ENCODE measurements at places on chromosomes 16 and 17.

- no peak for DNase-seq
These were observed 243.5 kb downstream of the XYLT1 start for GRCh38 chr16:17227278-17227677.

DNA sequence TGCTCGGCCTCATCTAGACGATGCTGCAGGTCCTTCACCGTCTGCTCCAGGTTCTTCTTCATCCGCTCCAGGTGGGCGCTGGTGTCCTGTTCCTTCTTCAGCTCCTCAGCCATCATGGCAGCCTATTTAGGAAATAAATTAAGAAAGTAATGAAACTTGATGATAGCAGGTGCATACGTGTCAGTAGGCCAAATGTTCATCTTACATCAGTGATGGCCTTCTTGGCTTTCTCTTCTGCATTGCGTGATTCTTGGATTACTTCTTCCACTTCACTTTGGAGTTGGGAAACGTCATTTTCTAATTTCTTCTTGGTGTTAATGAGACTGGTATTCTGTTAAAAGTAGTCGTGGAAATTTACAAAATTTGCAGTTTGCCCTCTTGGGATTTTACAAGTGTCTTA is 20.1 kb upstream of the MYH13 start:
- DNase-seq = no peak

DNA sequence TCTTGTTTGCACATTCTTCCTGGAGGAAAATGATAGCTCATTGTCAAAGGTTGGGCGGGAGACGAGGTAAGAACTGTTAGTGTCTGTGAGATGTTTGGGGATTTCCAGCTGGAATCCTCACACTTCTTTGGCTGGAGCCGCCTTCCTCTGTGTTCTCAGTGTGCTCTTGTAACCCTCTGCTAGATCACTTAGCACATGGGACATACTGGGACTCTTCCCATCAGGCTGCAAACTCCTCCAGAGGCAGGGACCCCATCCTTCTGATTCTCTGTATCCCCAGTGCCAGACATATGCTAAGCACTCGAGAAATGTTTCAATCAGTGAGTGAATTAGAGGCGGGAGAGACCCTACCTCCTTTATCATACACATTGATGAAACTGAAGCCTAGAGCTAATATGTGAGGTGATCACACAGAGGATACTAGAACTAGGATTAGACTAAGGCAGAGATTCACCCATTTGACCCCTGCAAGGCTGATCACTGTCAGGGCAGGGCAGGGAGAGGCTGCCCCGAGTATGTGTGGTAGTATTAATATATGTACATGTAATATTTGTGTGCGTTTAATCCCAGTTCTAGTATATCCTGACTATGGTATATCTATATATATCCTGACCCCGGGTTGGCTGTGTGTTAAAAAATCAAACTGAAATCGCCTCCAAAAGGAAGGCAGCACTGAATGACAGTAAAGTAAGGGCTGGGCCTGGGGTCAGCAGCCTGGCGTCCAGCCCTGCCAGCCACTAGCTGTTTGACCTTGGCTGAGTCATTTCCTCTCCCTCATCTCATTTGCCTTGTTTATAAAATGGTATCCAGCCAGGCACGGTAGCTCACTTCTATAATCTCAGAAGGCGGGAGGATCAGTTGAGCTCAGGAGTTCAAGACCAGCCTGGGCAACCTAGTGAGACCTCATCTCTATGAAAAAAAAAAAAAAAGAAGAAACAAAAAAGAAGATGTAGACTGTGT is 75.5 kb upstream of the TBX2 start:
- no peak for DNase-seq

DNA sequence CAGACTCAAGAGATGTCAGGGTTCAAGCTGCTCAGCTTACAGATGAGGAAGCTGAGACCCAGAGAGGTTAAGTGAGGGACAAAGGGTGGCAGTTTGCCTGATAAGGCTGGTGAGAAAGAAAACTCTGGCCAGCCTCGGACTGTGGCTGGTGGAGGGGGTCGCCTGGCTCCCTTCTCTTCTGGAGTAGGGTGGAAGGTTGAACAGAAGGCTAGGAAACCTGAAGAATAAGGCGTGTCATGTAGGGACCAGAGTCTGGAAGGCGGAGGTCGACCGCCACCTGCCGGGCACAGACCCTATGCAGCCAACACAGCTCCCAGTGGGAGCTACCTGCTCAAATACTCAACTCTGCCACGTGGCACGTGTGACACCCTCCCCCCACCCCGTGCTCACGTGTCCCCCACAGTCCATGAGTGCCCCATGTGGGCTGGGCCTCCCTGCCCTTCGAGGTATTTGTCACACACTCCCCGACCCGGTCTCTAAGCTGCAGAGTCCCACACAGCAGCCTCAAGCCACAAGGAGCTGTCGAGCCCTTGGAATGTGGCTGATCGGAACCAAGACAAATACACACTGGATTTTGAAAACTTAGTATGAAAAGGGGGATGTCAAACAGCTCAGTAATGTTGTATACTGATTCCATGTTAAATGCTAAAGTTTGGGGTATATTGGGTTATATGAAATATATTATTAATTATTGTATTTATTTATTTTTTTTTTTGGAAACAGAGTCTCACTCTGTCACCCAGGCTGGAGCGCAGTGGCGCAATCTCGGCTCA is 11.8 kb downstream of the HID1 start:
- no peak for DNase-seq

DNA sequence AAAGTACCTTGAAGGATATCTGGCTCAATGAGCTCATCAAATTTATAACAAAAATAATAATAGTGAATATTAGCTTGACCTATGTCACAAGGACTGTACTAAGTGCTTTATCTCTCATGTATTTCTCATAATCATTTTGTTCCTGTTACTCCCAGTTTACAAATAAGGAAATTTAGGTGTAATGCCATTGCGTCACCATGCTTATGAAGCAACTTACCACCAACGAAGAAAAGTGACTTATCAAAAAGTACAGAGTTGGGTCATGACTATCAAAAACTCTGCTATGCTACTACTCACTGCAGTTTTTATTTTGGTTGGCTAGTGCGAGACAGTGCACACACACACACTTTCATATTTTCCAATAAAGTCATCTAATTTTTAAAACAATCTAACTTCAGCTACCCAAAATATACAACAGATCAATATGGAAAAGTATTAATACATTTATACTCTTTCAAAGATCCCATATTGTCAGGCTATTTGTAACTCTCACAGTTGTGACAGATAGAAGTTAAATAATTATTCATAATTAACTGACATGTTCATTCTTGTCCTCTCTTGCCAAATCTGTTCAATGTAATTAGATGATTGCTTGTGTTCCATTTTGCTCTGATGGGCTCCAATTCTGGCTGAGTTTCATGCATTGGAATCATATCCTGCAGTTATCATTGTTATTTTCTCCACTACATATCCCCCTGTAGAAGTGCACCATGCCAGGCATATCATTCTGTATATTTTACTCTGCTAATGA is 119.4 kb downstream of the KCNJ2 start:
- DNase-seq = no peak

DNA sequence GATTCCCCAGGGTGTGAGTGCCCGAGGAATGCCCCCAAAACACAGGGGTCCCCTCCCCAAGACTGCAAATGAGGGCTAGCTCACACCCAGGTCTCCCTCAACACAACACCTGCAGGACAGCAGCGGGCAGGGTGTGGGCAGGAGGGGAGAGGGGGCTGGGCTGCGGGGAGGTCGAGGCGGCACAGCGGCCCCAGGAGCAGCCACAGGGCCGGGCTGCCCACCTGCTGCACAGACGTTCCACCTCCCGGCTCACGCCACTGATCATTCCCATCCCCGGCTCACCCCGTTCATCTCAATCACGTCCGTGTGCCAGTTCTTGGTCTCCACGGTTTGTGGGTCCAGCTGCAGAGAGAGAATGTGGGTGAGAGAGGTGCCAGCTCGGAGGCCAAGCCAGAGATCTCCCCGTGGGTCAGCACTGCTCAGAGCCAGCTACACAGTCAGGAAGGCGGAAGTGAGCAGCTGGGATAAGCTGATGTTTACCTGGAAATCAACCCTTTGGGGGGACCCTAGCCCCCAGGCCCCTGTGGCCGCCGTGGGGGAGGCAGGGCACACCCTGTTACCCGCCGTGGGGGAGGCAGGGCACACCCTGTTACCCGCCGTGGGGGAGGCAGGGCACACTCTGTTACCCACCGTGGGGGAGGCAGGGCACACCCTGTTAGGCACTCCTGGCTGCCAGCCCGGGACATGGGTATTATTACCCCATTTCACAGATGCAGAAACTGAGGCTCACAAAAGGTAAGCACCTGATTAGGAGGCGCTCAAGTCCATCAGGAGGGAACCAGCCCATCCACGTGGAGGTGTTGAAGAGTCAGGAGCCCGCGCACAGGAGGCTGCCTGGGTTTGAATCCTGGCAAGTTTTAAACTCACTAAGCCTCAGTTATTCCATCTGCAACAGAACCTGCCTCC is 16.1 kb downstream of the TIMM22 start:
- DNase-seq = no peak

DNA sequence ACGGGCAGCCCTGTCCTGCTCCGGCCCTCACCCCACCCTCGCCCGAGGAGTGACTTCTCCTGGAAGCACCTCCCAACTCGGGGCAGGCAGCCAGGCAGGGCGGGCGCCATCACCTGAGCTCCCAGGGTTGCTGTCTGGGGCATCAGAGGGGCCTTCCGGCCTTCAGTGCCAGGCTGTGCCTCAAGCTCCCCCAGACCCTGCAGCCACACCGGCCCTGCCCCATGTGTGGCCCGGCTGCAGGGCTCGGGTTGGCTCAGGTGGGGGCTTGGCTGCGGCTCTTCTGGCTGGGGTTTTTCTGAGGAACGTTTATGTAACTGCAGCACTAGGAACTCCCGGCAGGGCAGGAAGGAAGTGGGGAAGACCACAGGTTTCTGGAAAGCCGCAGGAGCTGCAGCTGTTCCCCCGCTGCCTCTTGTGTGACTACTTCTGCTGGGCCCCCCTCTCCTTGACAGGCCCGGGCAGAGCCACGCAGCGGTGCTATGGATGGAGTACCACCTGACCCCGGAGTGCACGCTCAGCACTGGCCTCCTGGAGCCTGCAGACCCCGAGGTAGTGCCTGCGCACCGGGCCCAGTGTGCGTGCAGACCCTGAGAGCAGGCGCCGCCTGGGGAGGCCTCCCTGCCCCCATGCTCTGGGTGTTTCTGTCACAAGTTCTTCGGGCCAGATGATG is 45.6 kb downstream of the PRMT7 start:
- DNase-seq = no peak

- no peak for DNase-seq
These were observed 11.6 kb upstream of the ICAM2 start for GRCh38 chr17:64032081-64032480.

DNA sequence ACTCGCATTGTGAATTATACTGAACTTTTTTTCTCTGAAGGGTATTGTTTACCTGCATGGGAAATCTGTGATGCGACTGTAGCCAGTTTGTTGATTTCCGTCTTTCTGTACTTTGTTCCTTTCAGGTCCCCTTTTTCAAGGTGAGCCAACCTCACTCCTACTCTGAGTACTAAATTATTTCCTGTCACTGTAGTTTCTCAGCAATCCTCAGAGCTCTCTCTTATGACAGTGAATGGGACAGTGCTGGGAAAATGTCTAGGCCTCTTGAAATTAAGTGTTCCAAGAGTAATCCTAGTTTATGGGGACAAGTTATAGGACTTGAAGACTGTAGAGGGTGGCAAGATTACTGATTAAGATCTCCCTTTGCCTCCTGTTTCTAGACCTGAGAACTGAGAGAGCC is 167.6 kb downstream of the CNTNAP4 start:
- no peak for DNase-seq
